Liver (tissue), 10 donors: ENCODE measurements at places on chromosomes 4 and X. TPM values are rescaled to one million over a fixed set of nuclear protein-coding genes. Genes with fewer than 3 reads are reported as not detected.

The ANK2 gene
- total RNA-seq = 1.6 TPM

The ATP1B4 gene
- total RNA-seq = not detected

DNA sequence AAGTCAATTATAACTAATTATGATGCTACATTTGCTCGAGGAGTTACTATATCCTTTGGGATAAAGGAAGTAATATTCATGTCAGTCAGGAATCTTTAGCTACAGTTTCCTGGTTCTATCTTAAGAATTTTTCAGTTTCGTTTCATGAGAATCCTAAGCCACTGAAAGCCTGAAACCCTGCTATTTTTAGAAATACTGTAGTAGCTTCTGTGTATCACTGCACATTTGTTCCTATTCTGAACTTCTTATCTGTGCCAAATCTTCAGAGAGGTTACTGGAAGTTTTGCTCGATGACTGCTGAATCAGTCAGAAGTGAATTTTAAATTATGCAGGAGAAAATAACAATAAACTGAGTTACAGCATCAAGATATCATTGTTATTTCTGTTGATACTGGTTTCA is 249.2 kb downstream of the TENM3 start:
- no peaks in the 10 kb centered on the region for H3K36me3 ChIP-seq
- DNase-seq = no peak
- no peaks in the 10 kb centered on the region for H3K4me1 ChIP-seq
- peaks cover 5% of the 10 kb centered on the region for H3K27me3 ChIP-seq
- H3K27ac ChIP-seq = no peak overlapping the region
- no peak overlapping the region for H3K4me3 ChIP-seq

DNA sequence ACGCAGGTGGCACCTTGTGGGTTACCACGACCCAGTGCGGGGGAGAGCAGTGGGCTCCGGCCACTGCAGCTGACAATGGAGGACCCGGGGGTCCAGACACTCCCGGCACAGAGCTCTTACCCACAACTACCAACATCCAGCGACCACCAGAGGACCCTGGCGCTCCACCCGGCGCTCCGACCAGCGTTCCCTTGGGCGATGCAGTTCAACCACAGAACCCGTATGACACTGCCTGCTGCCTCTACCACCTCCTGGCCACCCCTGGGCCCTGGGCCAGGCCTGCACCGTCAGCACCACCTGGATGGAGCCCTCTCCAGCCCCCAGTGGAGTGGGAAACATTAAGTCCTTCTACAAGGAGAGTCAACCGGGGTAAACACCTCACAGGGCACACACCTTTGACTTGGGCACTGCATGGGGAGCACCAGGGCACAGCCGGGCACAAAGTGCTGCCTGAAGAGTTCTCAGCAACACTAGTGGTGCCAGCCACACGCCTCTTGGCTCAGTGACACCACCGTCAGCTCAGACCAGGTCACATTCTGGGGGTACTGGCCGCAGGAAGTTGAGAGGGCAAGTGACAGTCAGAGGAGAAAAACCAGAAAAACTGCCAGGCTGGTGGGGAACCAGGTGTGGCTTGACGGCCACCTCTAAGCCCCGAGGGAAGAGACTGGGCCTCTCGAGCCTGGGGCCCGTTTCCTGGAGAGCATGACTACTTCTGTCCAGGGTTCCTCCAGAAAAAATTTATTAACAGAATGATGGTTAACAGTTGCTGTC is 2.6 kb downstream of the CTBP1 start:
- H3K36me3 ChIP-seq = no peaks in the 10 kb centered on the region
- no peak for DNase-seq
- no peak overlapping the region for H3K4me3 ChIP-seq
- peaks cover 79% of the 10 kb centered on the region for H3K4me1 ChIP-seq
- no peaks in the 10 kb centered on the region for H3K27me3 ChIP-seq
- peak overlapping the region; percentile 97 for H3K27ac ChIP-seq

- no peak overlapping the region for H3K4me3 ChIP-seq
- no peaks in the 10 kb centered on the region for H3K27me3 ChIP-seq
- no peaks in the 10 kb centered on the region for H3K36me3 ChIP-seq
- no peaks in the 10 kb centered on the region for H3K4me1 ChIP-seq
Observed at GRCh38 chr4:38468339-38468866, 195.6 kb upstream of the KLF3 start.
